ENCODE measurements at places on chromosomes 16 and 17.

DNA sequence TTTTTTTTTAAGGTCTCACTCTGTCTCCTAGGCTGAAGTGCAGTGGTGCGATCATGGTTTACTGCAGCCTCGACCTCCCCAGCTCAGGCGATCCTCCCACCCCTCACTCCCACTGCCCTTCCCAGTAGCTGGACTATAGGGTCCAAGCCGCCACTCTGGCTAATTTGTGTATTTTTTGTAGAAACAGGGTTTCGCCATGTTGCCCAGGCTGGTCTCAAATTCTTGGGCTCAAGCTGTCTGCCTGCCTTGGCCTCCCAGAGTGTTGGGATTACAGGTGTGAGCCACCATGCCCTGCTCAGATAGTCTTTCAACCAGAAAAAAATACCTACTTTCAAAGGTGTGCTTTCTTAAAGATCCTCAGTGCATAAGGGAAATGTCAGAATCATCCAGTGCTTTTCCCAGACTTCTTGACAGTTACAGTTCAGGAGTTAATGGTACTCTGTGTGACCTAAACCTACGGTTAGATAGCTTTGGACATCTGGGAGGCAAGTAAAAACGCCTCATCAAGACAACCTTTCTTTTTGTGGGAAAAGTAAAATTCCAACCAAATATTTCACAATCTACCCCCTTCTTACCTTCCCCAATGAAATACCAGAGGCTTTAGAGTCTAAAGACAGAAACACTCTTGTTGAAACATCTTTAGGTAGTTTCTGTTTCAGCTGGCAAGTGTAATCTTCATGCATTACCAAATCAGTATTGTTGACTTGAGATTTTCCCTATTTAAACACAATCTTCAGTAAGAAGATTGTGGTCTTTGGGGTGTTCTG lies 6.8 kb downstream of the RSPRY1 start:
- DNase-seq: no peak

GRCh38 chr16:28872952-28873351 lies 5.3 kb upstream of the ATP2A1 start:
- no peak for DNase-seq

- DNase-seq: no peak
Observed at GRCh38 chr17:6313835-6314234, 121.1 kb downstream of the AIPL1 start.

DNA sequence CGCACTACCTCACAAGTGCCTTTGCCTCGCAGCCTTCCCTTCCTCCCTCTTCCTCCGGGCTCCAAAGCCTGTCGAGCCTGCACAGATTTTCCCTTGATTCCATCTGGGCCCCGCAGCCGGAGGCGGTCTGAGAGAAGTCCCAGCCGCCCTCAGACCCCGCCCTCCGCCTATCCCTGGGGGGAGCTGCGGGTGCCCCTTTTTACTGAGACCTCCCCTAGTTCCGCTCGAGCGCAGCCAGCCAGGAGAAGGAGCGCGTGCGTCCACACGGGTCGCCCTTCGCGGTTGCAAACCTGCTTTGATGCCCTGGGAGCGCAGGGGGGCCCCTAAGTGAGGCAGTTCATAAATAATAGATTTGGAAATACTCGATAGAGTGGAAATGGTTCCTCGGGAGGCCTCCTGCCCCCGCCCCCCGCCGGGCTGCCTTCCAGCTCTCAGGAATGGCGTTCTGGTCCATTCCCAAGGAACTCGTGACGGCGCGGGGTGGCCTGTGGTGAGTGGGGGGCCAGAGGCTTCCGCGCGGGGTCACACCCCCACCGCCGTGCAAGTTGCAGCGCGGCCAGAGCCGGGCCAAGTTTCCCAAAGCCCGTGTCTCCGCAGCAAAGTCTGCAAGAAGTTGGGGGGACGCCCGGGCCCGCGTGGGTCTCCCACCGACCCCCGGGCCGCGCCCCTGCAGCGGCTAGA lies 610 bp downstream of the C16orf74 start:
- DNase-seq: no peak

DNA sequence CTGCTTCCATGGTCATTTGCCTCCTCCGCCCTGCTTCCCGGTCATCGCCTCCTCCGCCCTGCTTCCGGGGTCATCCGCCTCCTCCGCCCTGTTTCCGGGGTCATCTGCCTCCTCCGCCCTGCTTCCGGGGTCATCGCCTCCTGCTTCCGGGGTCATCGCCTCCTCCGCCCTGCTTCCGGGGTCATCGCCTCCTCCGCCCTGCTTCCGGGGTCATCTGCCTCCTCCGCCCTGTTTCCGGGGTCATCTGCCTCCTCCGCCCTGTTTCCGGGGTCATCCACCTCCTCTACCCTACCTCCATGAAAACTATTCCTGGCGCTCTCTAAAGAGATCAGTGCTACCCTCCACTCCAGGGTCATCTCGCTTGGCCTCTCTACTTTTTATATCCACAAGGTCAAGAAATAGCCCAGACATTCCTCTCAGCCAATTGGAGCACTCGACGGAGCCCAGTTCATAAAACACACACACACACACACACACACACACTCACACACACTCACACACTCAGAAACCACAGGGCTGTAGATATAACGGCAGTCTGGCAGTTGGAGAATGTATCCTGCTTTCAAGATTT lies 44.8 kb downstream of the TRARG1 start:
- no peak for DNase-seq

GRCh38 chr17:76000016-76000754 lies 470 bp upstream of the CDK3 start:
- no peak for DNase-seq

DNA sequence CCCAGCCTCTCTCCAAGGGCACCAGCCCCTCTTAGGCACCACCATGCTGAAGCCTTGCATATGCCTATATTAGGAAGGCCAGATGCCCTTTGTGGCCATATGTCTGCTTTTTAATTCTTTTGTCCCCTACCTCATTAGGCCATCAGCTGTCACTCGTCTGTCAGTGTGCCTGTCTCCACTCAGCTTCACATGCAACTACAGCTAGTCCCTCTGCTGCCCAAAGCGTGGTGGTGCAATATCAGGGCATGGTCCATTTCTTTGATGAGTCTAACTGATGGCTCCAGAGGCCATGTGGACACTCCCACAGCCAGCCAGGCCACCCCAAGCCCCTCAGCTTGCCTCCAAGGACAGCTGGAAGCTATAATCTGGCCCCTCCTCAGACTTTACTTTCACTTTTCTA lies 36.3 kb downstream of the MYO18A start:
- DNase-seq: peak; percentile 75

GRCh38 chr17:10661437-10661836 lies 4.3 kb upstream of the MYH3 start:
- DNase-seq: no peak

DNA sequence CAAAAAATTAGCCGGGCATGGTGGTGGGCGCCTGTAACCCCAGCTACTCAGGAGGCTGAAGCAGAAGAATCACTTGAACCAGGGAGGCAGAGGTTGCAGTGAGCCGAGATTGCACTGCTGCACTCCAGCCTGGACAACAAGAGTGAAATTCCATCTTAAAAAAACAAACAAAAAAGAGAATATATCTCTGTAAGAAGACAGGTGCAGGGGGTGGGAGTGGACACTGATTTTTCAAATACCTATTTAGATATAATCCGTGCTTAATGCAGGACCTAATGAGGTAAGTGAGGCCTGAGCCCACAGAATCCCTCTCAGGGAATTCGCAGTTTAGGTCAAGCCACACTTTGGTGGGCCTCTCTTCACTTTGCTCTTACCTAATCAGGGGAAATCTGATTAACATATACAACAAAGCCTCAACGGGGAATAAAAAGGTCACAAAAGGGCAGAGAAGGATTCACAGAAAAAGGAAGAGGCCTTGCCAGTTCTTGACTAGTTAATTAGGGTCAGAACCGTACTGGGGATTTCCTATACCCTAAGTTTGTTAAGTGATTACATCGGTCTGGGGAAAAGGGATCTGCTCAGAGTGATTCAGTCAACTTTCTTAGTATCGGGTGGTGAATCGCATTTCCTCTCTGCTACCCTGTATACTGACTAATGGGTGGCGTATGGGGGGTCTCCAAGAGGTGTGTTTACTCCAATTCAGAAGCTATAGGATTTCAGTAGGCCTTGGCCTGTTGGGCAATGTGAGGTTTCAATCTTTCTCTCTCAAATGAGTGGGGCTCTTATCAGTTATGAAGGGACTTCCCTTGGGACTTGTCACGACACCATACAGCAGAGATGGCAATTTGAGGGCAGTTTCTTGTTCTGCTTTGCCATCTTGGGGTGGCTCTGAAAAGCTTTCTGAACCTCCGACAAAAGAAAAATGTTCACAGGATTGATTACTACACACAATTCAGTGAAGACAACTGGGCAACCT lies 1.9 kb upstream of the NFAT5 start:
- peak; percentile 40 for DNase-seq

- no peak for DNase-seq
Observed at GRCh38 chr16:12024429-12024828, 47.9 kb downstream of the SNX29 start.

GRCh38 chr16:56317998-56318826 lies 107.1 kb downstream of the AMFR start:
- peak; percentile 94 for DNase-seq

Data from pons (tissue), 1 donor.